Ovary (tissue), 10 donors: ENCODE measurements at places on chromosomes 11 and 22.

DNA sequence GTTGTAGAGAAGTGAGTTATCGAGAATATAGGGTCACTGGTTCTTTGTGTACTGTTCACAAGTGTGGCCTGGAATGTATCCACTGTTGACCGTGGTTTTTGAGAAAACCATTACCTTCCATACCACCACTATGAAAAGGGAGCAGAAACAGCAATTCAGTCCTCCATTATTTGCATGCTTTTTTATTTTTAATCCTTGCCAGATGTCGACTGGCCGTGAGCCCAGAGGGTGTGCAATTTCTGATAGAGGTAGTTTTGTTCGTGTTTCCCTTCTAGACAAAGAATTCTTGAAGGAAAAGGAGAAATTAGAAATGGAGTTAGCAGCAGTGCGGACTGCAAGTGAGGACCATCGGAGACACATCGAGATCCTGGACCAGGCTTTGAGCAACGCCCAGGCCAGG lies 81.7 kb downstream of the AMOTL1 start:
- DNase-seq = peak; percentile 63

DNA sequence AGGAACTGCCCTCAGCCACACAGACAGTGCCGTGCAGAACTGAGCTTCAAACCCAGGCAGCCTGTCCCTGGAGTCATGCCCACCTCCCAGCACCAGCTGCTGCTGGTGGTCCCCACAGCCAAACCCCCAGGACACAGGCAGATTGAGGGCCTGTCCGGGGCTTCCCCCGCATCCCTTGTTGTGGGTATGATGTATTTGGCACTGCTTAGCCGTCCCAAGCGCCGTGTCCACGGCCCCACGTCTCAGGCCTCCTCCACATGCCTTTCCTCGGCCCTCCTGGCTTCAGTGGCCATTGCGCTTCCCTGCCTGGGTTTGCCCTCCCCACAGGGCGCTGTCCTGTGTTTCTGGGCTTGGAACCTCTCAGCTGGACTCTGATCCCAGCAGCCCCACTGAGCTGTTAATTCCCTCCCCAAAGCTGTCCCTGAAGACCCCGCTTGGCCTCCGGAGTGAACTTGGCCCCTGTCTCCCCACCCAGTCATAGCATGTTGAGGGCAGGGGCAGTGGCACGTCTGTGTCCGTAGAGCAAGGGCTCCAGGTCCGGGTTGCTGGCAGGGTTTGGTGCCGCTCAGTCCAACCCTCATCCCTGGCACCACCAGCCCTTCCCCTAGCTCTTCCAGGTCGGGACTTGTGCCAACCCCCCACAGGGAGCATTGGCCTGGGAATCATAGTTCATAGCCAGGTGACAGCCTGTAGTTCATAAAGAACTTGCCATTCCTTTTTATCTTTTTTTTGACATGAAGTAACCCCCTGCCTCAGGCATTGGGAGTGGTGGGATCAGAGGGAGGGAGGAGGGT lies 34.5 kb upstream of the TEF start:
- DNase-seq = no peak

DNA sequence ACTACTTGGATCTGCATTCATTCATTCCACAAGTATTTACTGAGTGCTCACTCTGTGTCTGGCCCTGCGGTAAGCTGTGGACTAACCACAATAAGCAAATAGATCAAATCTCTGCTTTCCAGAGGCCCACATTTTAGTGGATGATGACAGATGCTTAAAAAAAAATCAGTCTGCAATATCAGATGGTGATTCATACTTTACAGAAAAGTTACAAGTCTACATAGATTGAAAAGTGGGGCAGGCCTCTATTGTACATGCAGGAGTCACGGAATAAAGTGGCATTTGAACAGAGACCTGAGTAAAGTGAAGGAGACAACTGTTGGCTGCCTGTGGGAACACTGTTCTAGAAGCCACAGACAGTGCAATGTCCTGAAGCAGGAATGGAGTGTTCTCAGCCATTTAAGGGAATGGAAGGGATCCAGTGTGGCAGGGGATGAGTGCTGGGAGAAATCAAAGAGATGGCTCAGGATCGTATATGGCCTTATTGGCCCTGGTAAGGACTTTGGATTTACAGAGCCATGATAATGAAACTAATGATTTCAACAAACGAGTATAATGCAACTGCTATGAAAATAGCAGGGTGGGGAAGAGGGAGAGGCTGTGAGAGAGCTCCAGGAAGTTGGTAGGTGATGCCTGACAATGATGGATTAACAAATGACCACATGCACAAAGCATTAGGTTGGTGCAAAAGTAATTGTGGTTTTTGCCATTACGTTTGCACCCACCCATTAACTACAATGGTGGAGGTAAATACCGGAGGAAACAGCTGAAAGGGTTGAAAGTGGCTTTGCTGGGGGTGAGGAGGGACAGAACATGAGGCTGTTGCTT lies 31.1 kb downstream of the TMEM45B start:
- DNase-seq = no peak

- no peak for DNase-seq
Observed at GRCh38 chr22:39344046-39344390, 5.8 kb upstream of the SYNGR1 start.

- no peak for DNase-seq
Observed at GRCh38 chr11:70487756-70488155, 89.4 kb downstream of the CTTN start.

- no peak for DNase-seq
Observed at GRCh38 chr11:59862252-59862651, 4.0 kb downstream of the TCN1 start.

GRCh38 chr11:57645689-57646085 lies 4.0 kb downstream of the YPEL4 start:
- no peak for DNase-seq

DNA sequence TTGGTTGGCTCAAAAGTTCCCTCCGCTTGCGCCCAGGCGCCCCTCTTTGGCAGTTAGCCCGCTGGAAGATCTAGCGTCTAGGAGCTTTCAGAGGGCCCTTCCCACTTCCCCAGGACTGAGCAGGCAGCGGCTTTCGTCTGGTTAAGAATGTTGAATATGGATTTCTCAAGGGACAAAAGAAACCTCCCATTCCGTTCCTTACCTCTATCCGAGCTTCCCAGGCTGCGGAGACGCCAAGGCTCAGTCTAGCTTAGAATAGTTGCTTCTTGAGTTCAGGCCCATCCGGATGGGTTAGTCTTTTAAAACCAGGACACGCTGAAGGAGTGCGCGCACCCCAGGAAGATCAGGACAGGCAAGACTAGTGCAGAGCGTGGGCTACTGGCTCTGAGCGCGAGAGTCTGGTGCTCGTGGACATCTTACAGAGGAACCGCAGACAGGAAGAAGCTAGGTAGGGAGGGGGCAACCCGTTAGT lies 1.6 kb downstream of the NELL1 start:
- DNase-seq = no peak

DNA sequence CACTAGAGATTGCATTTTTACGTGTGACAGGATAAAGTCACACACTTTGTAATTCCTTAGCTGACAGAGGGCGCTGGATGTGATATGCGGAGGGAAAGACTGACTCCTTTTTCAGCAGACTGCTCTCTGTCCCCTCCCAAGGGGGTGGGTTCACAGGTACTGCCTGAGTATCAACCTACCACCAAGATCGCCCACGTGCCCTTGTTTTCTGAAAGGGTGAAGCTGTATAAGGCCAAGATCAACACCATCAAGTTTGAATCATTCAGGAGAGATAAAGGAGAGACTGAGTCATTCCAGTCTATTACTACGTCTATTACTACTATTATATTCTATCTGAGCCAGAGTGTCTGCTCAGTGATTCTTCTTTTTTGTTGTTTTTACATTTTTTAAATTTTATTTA lies 30.7 kb downstream of the BUD13 start:
- DNase-seq = no peak

DNA sequence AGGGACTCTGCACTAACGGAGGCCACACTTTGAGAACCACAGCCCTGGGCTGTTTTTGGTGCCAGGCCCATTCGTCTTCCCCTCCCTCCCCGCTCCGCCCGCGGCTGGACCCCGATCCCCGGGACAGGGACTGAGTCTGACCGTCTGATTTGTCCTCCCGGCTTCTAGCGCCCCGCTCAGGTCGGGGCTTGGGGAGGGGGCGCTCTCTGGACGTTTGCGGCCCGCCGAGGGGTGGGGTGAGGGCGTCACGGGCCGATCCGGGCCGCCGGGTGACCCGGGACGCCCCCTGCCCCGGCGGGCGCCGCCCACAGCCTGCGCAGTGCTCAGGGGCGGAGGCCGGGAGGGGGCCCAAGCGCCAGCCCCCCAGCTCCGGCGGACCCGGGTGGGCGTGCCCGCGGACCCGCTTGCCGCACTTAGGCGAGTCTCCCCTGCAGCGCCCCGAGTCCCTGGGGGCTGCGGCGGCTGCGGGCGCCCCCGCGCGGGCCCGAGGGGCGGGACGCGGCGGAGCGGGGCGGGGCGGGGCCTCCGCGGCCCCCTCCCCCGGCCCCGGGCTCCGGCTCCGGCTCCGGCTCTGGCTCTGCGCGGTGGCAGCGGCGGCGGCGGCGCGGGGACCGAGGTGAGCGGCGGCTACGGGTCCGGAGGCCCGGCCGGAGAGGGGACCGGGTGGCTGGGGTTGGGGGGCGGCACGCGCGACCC lies 33.7 kb upstream of the PRR5 start:
- no peak for DNase-seq

- DNase-seq = no peak
Observed at GRCh38 chr11:75801362-75802020, 13.5 kb upstream of the UVRAG start.

DNA sequence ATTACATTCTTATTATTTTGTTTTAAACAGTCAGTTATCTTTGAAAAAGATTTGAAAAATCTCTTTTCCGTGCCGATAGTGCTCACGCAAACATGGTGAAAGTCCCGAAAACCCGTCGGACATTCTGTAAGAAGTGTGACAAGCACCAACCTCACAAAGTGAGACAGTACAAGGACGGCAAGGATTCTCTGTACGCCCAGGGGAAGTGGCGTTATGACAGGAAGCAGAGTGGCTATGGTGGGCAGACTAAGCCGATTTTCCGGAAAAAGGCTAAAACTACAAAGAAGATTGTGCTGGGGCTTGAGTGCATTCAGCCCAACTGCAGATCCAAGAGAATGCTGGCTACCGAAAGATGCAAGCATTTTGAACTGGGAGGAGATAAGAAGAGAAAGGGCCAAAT lies 28.7 kb upstream of the CTSD start:
- DNase-seq = no peak

DNA sequence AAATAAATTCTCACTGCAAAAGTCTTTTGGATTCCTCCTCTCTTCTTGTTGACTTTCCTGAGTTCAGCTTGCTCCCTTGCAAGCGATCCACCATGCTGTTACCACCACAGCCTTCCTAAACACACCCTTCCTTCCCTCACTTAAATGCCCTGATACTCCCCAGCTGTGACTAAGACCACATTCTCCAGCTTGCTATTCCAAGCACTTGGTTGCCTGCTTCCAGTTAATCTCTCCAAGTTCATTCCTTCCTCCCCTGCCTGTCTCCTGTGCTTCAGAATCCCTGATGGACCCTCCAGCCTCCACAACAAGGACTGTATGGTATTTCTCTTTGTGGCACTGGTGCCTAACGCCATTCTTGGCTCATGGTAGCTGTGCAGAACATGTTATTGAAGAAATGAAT lies 603.9 kb upstream of the CADM1 start:
- DNase-seq = no peak

GRCh38 chr22:26835929-26836528 lies 178.6 kb downstream of the MIAT start:
- DNase-seq = no peak

DNA sequence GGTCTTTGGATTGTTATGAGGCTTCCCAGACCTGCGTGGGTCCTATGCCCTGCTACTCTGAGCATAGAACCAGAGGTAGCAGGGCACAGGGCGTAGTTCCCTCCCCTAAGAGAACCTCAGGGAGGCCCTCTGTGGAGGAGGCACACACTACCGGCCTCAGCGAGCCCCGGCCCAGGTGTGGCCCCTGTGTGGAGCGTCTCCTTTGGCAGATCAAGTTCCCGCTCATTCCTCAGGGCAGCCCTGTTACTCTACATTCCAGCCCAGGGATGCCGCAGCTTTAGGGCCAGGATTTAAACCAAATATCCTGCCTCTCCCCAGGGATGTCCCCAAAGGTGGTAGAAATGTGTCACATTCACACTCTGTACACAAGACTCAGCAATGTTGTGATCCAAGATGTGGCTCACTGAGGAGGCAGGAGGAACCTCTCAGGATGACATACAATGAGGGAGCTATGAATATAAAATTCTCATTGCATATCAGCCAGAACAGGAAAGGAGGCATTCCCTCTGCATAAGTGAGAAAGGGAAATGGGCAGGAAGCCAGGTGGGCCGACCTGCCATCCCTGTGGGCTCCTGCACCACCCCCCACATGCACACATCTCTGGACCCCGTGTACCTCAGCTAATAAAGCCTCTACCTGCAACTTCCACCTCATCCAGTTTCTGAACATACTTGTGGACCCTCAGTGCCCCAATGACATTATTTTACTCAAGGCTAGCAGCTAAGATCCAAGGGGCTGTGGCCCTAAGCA lies 131.9 kb upstream of the TEAD1 start:
- DNase-seq = no peak

- DNase-seq = no peak
Observed at GRCh38 chr11:117520201-117520600, 192.5 kb downstream of the CEP164 start.
